CD4-positive, alpha-beta T cell treated with Interleukin-6 for 4 hours (primary cell): ENCODE measurements at places on chromosomes 3 and 15.

GRCh38 chr15:45133561-45133920, 3.7 kb downstream of the DUOX1 start:
- DNase-seq: no peak

DNA sequence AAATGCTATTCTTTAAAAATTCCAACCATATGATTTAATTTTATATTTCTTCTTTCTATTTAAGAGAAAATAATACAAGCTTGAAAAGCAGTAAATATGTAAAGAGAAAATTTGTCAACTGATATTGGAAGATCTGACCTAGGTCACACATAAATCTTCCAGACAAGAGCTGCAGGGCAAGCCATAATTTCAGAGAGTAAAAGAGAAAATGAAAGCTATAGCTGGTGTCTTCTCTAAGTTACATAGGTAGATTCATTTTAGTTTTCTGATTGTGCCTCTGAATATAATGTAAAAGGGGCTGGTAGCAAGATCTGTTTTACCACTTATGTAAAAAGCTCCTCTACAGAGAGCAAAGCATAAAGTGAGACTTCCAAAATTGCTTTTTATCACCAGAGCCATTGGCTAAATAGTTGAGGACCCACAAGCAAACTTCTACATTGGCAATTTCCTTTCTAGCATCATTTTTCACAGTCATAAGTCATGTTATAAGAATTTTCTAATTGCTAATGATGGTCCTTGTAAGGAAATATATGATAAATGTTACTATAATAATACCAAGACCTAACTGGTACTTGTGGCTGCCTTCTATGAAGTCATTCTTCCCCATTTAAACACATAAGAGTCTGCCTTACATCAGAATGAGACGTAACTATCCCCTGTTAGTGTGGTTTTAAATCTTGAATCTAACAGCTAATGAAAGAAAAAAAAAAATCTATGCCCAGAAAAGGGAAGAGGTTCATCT, 80.8 kb upstream of the SKOR1 start:
- DNase-seq: no peak

DNA sequence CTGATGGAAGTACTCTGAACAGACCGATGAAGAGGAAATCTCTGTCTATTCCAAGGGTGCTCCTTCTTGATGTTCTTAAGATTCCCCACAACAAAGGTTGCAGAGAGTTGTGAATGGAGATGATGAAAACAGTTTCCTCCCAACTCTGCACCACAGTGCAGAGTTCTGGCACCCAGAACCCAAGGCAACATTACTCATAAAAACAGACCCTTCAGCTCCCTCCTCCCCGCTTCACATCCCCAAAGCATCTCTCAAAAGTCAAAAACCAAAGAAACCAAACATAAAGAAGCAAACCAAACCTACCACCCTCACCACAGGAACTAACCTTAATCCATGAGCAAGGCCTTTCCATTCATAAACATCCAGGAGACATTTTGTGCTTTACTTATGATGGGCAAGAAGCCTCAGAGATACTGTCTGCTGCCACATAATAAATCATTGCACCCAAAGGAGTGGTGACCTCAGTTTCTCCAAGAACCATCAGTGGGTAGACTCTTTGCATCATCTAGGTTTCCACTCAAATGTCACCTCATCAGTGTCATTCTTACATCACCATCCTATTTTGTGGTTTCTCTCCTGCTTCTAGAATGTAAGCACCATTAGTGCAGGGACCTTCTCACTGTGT, 13.2 kb downstream of the PCOLCE2 start:
- no peak for DNase-seq

- no peak for DNase-seq
Observed at GRCh38 chr15:56927816-56928215, 9.4 kb downstream of the TCF12 start.

- DNase-seq: no peak
Observed at GRCh38 chr3:142022381-142022780, 127.0 kb downstream of the TFDP2 start.

- DNase-seq: no peak
Observed at GRCh38 chr3:30500666-30501399, 105.6 kb upstream of the TGFBR2 start.

- DNase-seq: peak; percentile 40
Observed at GRCh38 chr3:60056404-60056803, 1006.6 kb upstream of the CFAP20DC start.

GRCh38 chr15:42723068-42723467, 13.9 kb downstream of the CDAN1 start:
- DNase-seq: no peak

GRCh38 chr15:47720555-47720954, 3.2 kb downstream of the SEMA6D start:
- no peak for DNase-seq

- DNase-seq: no peak
Observed at GRCh38 chr3:35800960-35801459, 161.7 kb downstream of the ARPP21 start.

DNA sequence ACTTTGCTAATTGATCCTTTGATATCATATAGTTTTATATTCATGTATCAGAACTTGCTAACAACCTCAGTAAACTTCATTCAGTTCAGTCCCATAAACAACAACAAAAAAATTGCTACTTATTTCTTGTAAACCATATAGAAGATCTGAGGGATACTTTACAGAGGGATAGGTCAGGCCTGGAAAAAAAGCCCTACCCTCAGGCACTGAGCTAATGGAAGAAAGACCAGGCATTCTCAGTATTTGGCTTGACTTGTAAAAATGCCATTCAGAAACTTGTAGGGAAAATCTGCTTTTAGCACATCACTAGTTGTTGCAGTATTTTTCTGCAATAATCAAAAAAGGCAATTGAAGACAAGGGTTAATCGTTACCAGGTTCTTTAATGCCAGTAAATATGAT, 33.1 kb downstream of the ARMC8 start:
- no peak for DNase-seq

DNA sequence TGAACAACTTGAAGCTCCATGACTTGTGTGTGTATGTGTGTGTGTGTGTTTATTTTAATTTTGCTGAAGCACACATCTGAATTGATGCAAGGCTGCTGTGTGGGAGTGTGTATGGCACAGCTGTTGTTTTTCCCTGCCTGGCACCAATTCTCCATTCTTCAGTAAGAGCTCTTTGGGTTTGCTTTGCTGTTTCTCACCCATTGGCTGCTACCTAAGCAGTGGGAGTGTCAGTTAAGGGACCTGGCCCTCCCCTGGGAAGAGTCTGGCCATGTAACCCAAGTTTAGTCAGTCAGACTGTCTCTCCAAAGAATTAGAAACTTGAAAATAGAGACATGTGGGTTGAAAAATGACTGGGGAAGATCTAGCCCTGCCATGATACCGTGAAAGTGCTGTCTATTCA, 126.2 kb upstream of the SYNPR start:
- DNase-seq: no peak

DNA sequence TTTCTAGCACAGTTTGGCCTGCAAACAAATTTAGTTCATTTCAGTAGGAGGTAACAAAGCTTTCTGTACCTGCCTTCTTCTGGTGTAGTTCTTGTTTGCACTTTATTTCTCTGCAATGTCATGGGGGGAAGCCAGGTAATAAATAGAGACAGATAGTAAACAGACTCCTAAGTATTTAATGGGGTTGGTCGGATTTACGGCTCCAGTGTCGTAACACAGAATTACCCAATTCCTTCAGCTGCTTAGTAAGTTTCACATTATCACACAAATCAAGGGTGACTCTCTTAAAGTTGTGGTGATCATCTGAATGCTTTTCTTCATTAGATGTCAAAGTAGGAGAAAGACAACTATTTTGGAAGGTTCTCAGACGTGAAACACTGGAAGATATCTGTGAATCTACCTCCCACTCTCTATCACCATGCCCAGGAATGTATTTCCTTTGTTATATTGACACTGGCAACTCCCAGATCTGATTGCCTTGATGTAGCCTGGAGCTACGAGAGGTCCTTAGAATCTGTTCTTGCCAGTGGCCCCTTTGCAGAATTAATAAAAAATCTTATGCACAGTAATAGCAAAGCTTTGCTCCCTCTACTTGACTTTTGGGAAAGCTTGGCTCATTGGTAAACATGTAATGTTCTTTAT, 25.0 kb upstream of the TMC3 start:
- no peak for DNase-seq

GRCh38 chr3:56845505-56845904, 43.8 kb upstream of the ARHGEF3 start:
- no peak for DNase-seq

GRCh38 chr3:111717601-111718000, 122.5 kb upstream of the ZBED2 start:
- DNase-seq: peak; percentile 72

DNA sequence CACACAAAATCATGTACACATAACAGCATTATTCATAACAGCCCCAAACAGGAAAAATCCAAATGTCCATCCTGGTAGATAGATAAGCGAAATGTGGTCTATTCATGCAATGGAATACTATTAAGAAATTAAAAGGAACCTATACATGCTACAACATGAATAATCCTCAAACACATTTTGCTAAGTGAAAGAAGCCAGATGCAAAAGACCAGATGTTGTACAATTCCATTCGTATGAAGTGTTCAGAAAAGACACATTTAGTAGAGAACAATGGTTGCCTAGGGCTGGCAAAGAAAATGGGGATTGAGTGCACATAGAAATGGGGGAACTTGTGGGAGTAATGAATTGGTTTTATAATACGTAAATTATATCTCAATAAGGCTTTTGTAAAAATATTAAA, 182.3 kb downstream of the EBLN2 start:
- DNase-seq: no peak

DNA sequence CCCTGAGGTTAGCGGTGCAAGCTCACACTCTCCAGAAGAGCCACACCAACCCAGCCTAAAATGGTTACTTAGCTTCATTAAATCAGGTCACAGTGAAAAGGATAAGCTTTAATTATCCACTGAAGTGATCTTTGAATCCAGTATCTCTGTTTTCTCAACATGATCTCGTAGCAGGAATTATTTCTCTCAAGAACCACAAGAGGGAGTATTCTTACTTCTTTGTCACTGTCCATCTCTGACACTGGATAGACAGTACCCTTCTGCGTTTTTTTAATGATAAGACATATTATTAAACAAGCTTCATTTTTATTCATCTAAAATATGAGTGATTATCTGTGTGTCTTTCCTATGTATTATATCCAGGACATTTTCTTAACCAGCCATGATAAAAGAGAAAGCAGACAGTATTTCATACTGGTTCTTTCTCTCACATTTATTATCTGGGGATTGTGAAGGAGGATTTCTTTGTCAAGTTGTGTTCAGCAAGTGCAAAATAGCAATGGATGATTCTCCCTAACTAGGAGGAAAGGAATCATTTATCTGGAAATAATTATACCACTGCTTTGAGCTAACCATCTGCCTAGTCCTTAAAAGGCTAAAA, 105.4 kb upstream of the CCDC54 start:
- no peak for DNase-seq

GRCh38 chr3:36928220-36928619, 16.6 kb downstream of the TRANK1 start:
- DNase-seq: no peak

GRCh38 chr15:72766780-72767179, 16.8 kb downstream of the ADPGK start:
- no peak for DNase-seq

- DNase-seq: no peak
Observed at GRCh38 chr3:153289334-153289808, 127.3 kb downstream of the RAP2B start.

DNA sequence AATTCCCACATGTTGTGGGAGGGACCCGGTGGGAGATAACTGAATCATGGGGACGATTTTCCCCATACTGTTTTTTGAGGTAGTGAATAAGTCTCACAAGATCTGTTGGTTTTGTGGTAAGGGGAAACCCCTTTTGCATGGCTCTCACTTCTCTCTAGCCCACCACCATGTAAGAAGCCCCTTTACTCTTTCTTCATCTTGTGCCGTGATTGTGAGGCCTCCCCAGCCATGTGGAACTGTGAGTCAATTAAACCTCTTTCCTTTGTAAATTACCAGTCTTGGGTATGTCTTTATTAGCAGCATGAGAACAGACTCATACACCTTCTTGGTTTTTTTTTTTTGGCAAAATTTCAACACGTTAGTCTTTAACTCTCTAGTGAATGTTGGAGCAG, 18.1 kb downstream of the ARL8B start:
- no peak for DNase-seq

- no peak for DNase-seq
Observed at GRCh38 chr3:62940771-62941563, 65.8 kb upstream of the CADPS start.

- DNase-seq: no peak
Observed at GRCh38 chr3:179473565-179473964, 22.3 kb upstream of the GNB4 start.

DNA sequence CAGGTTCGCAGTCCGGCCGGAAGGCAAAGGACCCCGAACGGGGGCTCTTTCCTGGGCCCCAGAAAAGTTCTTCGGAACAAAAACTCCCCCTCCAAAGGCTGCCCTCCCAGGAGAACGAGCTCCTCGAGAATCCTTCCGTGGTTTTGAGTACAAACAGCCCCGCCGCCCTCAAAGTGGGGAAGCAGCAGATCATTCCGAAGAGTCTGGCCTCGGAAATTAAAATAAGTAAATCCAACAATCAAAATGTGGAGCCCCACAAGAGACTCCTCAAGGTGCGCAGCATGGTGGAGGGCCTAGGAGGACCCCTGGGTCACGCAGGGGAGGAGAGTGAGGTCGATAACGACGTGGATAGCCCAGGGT, 1.3 kb downstream of the ARHGEF26 start:
- no peak for DNase-seq

DNA sequence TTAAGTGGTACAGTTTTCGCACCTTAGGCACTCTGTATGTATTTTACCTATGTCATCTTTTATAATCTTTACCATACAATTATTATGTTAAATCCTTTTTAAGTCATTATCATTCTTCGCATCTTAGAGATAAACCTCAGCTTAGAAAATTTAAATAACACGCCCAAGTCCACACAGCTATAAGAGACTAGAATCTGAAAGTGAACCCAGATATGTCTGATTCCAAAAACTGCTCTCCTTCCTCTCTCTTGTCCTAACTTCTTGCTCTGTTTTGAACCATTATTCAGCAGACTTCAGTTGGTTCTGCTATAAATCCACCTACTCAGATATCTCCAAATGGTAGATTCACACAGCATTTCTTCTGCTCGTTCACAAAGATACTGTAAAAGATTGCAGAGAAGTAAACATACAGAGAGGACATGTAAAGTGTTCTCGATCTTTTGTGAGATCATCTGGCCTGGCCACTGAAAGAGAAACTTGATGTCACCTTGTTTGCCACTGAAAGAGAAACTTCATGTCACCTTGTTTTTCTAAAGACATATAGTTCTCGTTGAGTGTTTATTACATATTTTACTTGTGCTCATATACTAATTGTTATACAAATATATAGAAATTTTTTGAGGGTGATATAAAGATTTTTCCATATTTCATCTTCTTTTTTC, 533.2 kb downstream of the GRM7 start:
- DNase-seq: no peak

GRCh38 chr3:189833996-189834395, 202.8 kb downstream of the TP63 start:
- no peak for DNase-seq

DNA sequence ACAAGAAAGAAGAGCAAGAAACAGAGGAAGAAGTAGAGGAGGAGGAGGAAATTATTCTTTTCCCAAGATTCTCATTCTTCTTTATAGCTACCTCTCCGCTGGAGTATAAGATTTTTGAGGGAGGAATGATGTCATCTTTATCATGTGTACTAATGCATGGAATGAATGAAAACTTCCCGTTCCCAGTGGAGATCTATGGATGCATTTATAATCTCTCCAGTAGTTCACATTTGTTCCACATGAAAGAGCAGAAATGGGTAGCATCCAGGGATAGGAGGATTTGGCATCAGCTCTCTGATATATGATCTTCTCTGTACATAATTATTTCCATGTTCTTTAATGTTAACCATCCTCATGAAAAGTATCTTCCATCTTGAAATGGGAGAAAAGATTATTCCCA, 244.4 kb downstream of the ADAMTSL3 start:
- no peak for DNase-seq

- no peak for DNase-seq
Observed at GRCh38 chr3:23573827-23574226, 231.9 kb upstream of the UBE2E1 start.
